ENCODE measurements at places on chromosomes 13 and 19.
A peak's percentile ranks its signal among the peaks of the same experiment; 100 is the strongest.

- no peak overlapping the region for H3K4me3 ChIP-seq
- no peaks in the 10 kb centered on the region for H3K27me3 ChIP-seq
- no peaks in the 10 kb centered on the region for H3K36me3 ChIP-seq
- H3K4me1 ChIP-seq, result no peaks in the 10 kb centered on the region
Measured at GRCh38 chr13:32284927-32285632, 30.1 kb downstream of the ZAR1L start.

- H3K27me3 ChIP-seq, result no peaks in the 10 kb centered on the region
- no peak overlapping the region for H3K27ac ChIP-seq
- H3K36me3 ChIP-seq, result no peaks in the 10 kb centered on the region
- DNase-seq, result no peak
Measured at GRCh38 chr13:104976986-104977385, 1558.5 kb downstream of the EFNB2 start.

DNA sequence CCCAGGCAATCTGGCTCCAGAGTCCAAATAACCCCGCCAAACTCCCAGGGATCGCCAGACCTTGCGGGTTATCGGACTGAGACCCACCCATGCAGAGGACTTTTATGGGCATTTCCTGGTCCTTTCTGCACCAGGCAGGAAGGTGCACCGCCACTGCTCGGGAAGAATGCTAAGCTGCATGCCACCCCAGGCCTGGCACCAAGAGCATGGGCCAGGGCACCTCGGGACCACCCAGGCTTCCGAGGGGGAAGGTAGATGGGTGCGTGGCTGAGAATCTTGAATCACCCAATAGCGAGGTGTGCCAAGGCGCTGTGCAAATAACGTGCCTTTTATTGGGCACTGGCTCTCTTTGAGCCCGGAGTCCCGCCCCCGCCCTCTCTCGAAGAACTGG is 422 bp upstream of the ZNF575 start:
- peaks cover 6% of the 10 kb centered on the region for H3K4me1 ChIP-seq
- no peaks in the 10 kb centered on the region for H3K27me3 ChIP-seq
- no peak for DNase-seq
- peak overlapping the region; percentile 62 for H3K4me3 ChIP-seq

DNA sequence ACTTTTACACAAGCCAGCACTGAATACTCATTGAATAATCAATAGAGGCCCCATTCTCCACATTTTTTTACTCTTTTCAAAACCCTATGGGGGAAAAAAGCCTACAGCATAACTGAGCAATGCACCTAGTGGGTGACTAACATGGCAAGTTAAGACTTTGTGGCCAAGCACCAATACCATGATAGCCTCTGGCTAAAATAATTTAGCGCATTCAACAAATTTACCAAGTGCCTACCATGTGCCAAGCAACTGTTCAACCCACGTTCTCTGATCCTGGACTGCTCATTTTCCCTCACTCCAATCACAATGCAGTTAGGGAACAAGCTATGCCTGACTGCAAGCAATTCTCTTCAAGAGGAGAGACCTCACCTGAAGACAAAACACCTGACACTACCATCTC is 3.0 kb downstream of the ANKRD10 start:
- no peaks in the 10 kb centered on the region for H3K27me3 ChIP-seq
- peaks cover 15% of the 10 kb centered on the region for H3K4me1 ChIP-seq
- no peaks in the 10 kb centered on the region for H3K36me3 ChIP-seq
- H3K27ac ChIP-seq, result no peak overlapping the region
- H3K4me3 ChIP-seq, result no peak overlapping the region

- peaks cover 2% of the 10 kb centered on the region for H3K4me1 ChIP-seq
- no peaks in the 10 kb centered on the region for H3K27me3 ChIP-seq
- no peak overlapping the region for H3K27ac ChIP-seq
- DNase-seq, result no peak
- H3K36me3 ChIP-seq, result no peaks in the 10 kb centered on the region
- H3K4me3 ChIP-seq, result no peak overlapping the region
Measured at GRCh38 chr13:93767917-93768409, 541.4 kb downstream of the GPC6 start.

- no peaks in the 10 kb centered on the region for H3K27me3 ChIP-seq
- no peak overlapping the region for H3K27ac ChIP-seq
- no peak overlapping the region for H3K4me3 ChIP-seq
- no peaks in the 10 kb centered on the region for H3K4me1 ChIP-seq
Measured at GRCh38 chr19:13869281-13869680, 7.7 kb upstream of the NANOS3 start.

GRCh38 chr19:42494321-42494720 is 34.0 kb downstream of the CEACAM1 start:
- H3K36me3 ChIP-seq, result no peaks in the 10 kb centered on the region
- no peak overlapping the region for H3K4me3 ChIP-seq
- no peak for DNase-seq
- no peaks in the 10 kb centered on the region for H3K4me1 ChIP-seq

DNA sequence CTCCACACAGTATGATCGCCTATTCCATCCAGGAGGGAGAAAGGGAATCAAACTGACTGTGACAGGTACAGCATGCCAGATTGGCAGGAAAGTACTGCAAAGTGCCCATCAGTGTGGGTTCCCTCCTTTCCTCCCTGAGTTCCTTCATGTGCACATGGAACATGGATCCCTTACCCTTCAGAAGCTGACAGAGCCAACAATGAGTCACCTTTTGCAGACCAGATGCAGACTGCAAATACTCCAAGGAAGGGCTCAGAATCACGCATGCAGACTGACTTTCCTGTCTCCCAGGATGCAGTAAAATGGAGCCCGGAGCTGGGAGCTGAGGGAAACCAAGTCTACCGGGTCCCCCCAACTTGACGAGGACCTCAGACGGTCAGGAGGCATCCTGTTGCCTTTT is 41.8 kb downstream of the SACS start:
- no peak overlapping the region for H3K4me3 ChIP-seq
- H3K27ac ChIP-seq, result no peak overlapping the region
- no peaks in the 10 kb centered on the region for H3K36me3 ChIP-seq

DNA sequence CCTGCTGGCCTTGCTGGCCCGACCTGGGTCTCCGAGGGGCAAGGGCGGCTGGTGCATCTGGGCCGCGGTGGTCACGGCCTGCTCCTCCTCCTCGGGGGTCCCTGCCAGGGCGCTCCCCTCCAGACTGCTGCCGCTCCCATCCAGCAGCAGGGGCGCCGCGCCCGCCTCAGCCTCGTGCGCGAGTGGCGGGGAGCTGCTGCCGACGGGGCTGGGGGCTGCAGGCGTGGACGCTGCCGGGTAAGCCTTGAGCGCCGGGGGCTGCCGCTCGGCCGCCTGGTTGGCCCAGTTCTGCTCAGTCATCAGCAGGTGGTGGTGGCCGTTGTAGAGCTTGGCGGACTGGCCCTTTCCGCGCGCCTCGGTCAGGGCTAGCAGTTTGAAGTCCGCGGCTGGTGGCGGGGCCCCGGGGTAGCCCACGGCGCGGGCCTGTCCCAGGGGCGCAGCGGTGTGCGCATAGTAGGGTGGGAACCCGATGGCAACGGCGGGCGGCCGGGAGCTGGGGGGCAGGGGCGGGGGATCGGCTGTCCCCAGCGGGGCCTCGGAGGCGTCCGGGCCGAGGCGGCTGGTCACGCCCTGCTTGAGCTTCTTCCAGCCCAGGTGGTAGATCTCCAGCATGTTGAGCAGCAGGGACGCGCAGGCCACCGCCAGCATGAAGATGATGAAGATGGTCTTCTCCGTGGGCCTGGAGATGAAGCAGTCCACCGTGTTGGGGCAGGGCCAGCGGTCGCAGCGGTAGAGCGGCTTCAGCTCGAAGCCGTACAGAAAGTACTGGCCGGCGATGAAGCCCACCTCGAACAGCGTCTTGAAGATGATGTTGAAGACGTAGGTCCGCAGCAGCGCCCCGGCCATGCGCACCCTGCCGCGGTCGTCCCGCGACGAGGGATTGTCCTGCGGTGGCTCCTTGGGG is 18.6 kb downstream of the GJA3 start:
- H3K36me3 ChIP-seq, result no peaks in the 10 kb centered on the region
- DNase-seq, result no peak
- H3K27ac ChIP-seq, result no peak overlapping the region
- H3K4me3 ChIP-seq, result no peak overlapping the region
- H3K4me1 ChIP-seq, result no peaks in the 10 kb centered on the region
- H3K27me3 ChIP-seq, result peaks cover 2% of the 10 kb centered on the region

GRCh38 chr19:50310759-50311465 is 18.3 kb downstream of the KCNC3 start:
- no peak overlapping the region for H3K4me3 ChIP-seq
- no peaks in the 10 kb centered on the region for H3K27me3 ChIP-seq
- no peak overlapping the region for H3K27ac ChIP-seq
- peaks cover 4% of the 10 kb centered on the region for H3K4me1 ChIP-seq
- no peak for DNase-seq
- H3K36me3 ChIP-seq, result no peaks in the 10 kb centered on the region

- DNase-seq, result no peak
- no peaks in the 10 kb centered on the region for H3K27me3 ChIP-seq
- H3K4me3 ChIP-seq, result no peak overlapping the region
- H3K4me1 ChIP-seq, result no peaks in the 10 kb centered on the region
Measured at GRCh38 chr19:28999724-29000433, 213.1 kb downstream of the UQCRFS1 start.
